ENCODE measurements at places on chromosomes 6 and 20. TPM values are rescaled to one million over a fixed set of nuclear protein-coding genes. Genes with fewer than 3 reads are reported as not detected.

- no peak for DNase-seq
These were observed 60.0 kb downstream of the CPNE5 start for GRCh38 chr6:36779227-36779626.

GRCh38 chr20:62714799-62715198, 6.2 kb downstream of the NTSR1 start:
- DNase-seq = no peak

The PRR18 gene
- total RNA-seq = not detected

DNA sequence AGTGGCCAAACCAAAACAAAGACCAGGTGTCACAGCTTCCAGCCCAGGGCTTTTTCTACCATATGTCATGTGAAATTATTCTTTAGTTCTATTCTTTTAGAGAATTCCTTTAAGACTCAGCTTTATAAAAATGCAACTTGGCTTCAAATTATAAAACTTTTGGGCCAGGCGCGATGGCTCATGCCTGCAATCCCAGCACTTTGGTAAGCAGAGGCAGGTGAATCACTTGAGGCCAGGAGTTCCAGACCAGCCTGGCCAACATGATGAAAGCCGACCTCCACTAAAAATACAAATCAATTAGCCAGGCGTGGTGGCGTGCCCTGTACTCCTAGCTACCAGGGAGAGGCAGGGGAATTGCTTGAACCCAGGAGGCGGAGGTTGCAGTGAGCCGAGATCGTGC, 210.3 kb upstream of the ARG1 start:
- no peak for DNase-seq

GRCh38 chr6:5199702-5200101, 61.0 kb downstream of the LYRM4 start:
- DNase-seq = no peak

DNA sequence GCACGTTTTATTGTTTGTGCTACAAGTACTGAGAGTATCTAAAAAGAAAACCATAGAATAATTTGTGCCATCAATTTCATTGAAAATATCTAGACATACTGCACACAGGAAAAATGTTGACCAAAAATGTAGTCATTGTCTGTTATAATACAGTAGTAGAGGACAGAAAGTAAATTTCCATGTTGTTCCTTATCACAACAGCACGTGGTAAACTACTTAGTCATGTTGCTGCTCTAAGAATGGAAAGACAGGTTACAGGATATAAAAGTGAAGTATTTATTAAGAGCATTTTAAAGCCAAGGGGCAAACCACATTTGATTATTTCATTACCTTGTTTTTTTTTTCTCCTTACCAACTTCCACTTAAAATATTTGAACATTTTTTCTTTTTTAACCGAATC, 89.0 kb upstream of the CEP85L start:
- no peak for DNase-seq

- no peak for DNase-seq
These were observed 1223.6 kb upstream of the GJE1 start for GRCh38 chr6:140909156-140909555.
